ENCODE measurements at places on chromosomes 7 and 10. TPM values are rescaled to one million over a fixed set of nuclear protein-coding genes. Genes with fewer than 3 reads are reported as not detected.

STMP1 gene
- 16.2 TPM for polyA plus RNA-seq

BTBD16 gene
- 8.0 TPM for polyA plus RNA-seq

SAP25 gene
- 0.20 TPM for polyA plus RNA-seq

FEZF1 gene
- polyA plus RNA-seq: not detected

GFRA1 gene
- polyA plus RNA-seq: not detected

PKD2L1 gene
- polyA plus RNA-seq: 0.15 TPM

GRCh38 chr7:19117091-19117869, at the start of gene TWIST1:
Gene TWIST1, minus strand, starts transcription at chr7:19117636. Its CDS starts 315 bp downstream, at chr7:19117321.
- no peak for DNase-seq

- DNase-seq: no peak
These were observed 350.7 kb downstream of the IPMK start for GRCh38 chr10:57917019-57917418.

- DNase-seq: no peak
These were observed 7.9 kb downstream of the HSPB1 start for GRCh38 chr7:76310102-76310957.

UBN2 gene
- 5.7 TPM for polyA plus RNA-seq

- no peak for DNase-seq
These were observed 68.6 kb downstream of the ZMIZ1 start for GRCh38 chr10:79137300-79137756.

DNA sequence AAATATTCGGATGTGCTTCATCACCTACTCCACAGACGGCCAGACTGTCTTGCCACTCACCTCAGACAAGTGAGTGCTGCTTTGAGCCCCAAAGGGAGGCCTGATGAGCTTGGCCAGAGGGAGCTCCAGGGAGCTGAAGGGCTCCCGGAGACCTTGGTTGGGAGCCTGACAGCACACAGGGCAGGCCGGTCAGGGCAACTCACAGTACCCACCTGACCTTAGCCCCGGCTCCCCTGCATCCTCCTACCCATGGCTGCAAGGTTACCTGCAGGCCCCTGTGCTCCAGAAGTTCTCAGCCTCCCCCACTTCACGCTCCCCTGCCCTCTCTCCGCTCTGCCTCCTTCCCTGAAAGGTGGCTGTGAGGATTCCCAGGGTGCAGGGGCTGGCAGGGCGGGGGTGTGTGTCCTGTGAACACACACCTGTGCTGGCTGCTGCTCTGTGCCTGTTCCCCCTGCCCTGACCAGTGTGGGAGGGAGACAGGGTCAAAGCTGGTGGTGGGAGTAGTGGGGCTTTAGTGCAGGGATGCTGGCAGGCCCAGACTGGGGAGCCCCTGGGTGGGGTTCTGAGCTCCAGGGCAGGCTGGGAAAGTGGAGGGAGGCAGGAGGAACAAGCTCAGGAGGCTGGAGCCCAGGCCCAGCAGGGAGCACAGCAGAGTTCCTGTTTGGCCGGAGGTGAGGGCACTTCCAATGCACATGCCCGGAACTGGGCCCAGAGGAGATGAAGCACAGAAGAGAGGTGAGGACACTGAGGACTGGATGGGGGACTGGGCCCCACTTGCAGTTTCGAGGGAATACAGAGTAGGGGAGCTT, 7.2 kb downstream of the ANTXRL start:
- DNase-seq: no peak

GRCh38 chr10:102291221-102291905, 46.0 kb downstream of the GBF1 start:
- DNase-seq: no peak

Measured in HepG2 (cell line).